ENCODE measurements at places on chromosomes 16 and 17.
A peak's percentile ranks its signal among the peaks of the same experiment; 100 is the strongest.

GRCh38 chr16:67726106-67727034 is 7.3 kb upstream of the GFOD2 start:
- DNase-seq = no peak

GRCh38 chr16:56848029-56848936 is 16.7 kb upstream of the SLC12A3 start:
- peak; percentile 40 for DNase-seq

DNA sequence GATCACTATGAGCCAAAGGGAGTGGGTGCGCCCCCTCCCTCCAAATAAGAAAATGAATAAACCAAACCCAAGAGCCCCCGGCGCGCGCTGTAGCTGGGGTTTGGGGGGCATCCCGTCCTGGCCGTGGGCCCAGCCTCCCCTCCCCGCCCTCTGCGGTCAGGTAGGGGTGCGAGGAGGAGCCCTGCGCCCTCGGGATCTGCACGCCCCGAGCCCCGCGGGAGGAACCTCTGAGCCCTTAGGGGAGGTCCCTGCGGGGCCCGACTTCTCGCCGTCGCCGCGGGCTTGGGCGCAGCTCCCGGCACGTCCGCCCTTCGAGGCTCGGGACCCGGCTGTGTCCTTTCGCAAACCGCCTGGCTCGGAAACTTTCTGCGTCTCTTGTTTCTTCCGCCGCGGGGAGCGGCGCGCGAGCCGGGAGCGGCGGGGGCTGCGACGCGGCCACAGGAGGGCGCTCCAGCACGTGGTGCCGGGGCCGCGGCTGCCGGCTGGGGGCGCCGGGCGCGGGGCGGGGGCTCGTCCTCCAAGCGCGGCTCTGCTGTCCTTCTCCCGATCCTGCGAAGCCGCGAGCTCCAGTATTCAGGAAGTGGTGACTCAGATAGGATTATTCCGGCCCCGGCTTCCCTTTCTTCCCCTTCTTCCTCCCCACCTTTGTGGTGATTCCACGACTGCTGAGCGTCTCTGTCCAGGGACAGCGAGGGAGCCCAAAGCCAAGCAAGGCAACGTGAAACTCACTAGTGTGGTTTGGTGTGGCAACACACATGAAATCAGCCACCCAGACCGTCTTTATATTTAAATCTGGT is 1.6 kb downstream of the PITPNC1 start:
- peak; percentile 90 for DNase-seq

GRCh38 chr16:66150698-66151482 is 215.6 kb upstream of the CDH5 start:
- no peak for DNase-seq

- no peak for DNase-seq
Measured at GRCh38 chr17:7039832-7040231, 4.0 kb downstream of the SLC16A13 start.

DNA sequence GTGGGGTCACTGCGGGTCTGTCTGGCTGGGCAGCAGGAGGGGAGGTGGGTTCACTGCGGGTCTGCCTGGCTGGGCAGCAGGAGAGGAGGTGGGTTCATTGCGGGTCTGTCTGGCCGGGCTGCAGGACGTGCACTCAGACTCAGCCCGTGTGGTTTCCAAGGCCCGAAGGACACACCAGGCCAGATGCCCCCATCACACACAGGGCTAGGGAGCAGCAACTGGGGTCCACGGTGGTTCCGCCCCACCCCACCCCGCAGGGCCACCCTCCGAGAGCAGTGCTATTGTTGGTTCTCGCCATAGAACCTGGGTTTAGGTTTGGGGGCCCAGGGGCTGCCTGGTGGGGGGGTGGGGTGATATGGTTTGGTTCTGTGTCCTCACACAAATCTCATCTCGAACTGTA is 5.8 kb upstream of the CIAO3 start:
- DNase-seq = no peak

DNA sequence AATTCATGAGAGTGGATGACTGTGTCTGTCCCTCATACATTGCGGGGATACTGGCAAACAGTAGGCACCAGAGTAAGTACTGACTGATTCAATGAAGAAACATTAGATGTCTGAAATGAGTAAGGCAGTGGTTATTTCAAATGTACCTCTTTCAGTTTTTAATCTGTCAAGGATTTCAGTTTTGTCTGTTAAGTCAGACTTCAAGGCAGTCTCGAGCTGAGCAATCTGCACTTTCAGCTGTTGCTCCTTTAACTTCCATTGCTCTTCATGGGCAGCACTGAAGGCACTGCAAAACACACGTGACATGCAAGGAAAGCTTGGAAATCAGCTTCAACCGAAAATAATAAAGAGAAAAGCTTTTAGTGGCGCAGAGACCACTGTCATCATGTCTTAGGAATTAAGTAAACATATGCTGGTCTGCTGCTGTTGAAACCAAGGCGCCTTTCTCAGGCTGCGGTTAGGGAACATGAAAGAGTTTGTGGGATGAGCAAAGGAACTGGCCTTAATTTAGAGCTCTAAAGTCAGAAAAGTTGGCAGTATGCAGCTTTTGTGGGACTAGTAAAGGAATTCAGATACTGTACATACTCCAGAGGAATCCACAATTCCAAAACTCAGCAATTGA is 38.8 kb downstream of the RPGRIP1L start:
- peak; percentile 16 for DNase-seq

- peak; percentile 64 for DNase-seq
Measured at GRCh38 chr16:19114359-19115147, 789 bp downstream of the ITPRIPL2 start.

- DNase-seq = no peak
Measured at GRCh38 chr16:86990451-86990850, 326.7 kb downstream of the C16orf95 start.

All from urothelium cell line (cell line).